Tibial nerve (tissue), 4 donors: ENCODE measurements at places on chromosomes 7 and 10. TPM values are rescaled to one million over a fixed set of nuclear protein-coding genes. Genes with fewer than 3 reads are reported as not detected.

- DNase-seq, result no peak
Observed at GRCh38 chr7:105742787-105743186, 133.6 kb downstream of the ATXN7L1 start.

- no peak for DNase-seq
Observed at GRCh38 chr7:42878303-42878702, 33.6 kb downstream of the C7orf25 start.

Gene SPAM1
- not detected for total RNA-seq

DNA sequence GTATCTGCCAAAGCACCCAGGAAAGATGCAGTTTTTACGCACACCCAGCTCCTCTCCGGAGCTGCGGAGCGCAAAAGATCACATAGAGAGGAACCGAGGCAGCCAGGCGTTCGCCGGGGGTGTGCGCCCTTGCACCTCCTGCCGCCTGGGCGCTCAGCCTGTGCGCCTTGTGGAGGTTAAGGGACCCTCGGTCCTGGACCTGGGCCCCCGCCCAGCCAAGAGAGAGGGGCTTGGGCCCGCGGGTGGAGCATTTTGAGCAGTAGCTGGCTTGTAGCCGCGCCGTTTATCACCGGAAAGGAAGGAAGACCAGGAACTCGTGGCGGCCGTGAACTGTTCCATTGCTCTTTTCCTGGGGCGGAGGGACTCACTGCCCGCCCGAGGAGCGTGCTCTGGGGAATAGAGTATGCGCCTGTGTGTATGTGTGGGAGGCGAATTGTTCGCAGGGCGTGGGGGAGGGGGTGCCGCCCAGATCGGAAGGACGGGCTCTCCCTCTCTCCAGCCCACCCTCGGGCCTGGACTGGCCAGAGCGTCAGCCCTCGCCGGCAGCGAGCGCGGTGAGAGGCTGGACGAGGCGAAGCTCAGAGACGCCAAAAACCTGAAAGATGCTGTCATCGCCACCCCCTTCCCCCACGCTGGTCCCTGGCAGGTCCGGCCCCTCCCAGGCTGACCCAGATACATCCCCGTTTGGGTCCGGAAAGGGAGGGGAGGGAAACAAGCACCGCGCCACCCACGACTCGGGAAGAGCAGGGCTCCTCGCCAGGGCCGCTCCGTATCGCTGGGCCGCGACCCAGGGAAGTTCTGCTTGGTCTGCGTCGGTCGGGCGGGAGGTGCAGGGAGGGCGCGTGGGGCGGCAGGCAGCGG, 1.2 kb upstream of the WNT2 start:
- DNase-seq, result peak; percentile 12

Gene RASA4B
- 21.6 TPM for total RNA-seq

- DNase-seq, result no peak
Observed at GRCh38 chr7:69359003-69359700, 239.1 kb upstream of the AUTS2 start.

DNA sequence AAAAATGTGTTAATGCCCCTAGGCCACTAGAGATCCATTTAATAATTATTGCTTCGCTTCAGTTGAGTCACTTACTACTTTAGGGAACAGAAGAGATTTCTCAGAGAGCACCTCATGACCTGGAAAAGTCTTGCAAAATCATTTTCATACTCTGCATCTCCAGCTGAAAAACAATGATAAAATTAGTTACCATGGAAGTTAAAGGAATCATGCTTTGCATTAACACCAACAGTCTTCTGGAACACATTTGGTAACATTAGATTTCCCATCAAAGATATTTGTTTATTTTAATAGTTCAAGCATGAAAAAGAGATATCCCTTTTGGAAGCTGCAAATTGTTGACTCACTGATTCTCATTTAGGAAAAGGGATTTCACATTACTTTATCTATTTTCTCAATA, 1.8 kb upstream of the STEAP2 start:
- DNase-seq, result no peak
